ENCODE measurements at places on chromosomes 5 and 9.
A peak's percentile ranks its signal among the peaks of the same experiment; 100 is the strongest.

GRCh38 chr5:120882038-120882775 is 418.1 kb downstream of the PRR16 start:
- no peak for DNase-seq

DNA sequence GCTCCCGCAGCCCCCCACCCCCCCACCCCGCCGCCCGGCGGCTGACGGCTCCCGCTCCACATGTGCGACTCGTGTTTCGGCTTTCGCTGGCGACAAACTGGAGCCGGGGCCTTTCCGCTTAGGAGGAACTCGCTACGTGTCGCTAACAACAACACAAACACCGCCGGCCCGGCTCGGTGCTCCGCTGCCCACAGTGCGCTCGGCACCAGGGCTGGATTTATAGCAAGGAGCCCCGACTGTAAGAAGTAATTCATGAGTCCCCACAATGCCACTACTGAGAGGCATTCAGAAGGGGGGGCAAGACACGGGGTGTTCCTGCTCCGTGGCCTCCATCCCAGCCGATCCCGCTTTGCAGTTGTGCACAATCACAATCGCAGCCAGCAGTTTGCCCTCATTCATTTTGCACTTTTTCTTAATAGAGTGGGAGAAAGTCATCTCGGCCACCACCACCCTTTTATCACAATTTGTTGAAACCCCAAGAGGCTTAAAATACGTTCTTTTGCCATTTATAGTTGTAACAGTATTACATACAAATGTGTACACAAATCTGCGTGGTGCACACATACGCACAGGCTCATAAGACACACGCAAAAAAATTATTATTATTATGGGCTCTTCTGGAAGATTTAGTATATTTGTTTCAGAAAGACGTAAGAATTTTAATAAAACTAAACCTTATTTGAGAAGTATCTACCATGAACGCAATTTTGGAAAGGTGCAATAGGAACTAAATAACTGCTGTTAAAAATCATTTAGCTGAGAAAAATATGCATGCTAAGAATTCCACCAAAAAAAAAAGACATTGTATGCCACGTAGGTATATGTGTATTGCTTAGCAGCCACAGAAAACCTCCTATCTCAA is 48.1 kb downstream of the EBF1 start:
- no peak for DNase-seq

- no peak for DNase-seq
These were observed 65.8 kb upstream of the CHD1 start for GRCh38 chr5:98994611-98995010.

- DNase-seq: no peak
These were observed 17.9 kb downstream of the ANKRD55 start for GRCh38 chr5:56215019-56215830.

GRCh38 chr9:80158131-80158530 is 586.4 kb downstream of the TLE4 start:
- DNase-seq: no peak

- no peak for DNase-seq
These were observed 488.6 kb upstream of the TRPC7 start for GRCh38 chr5:136853971-136854370.

GRCh38 chr5:169576181-169576598 is 7.4 kb upstream of the SPDL1 start:
- no peak for DNase-seq

DNA sequence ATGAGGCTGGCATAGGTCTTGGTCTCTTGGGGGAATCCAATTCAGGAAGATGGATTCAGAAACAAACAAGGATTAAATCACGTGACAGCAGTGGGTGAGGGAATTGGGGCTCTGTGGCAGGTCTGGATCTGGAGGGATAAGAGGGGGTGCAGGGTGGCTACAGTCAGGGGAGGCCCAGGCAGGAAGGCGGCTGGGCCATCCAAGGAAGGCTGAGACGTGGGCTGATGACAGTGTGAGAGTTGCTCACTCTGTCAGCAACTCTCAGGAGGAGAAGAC is 65.8 kb upstream of the COL5A1 start:
- DNase-seq: no peak

DNA sequence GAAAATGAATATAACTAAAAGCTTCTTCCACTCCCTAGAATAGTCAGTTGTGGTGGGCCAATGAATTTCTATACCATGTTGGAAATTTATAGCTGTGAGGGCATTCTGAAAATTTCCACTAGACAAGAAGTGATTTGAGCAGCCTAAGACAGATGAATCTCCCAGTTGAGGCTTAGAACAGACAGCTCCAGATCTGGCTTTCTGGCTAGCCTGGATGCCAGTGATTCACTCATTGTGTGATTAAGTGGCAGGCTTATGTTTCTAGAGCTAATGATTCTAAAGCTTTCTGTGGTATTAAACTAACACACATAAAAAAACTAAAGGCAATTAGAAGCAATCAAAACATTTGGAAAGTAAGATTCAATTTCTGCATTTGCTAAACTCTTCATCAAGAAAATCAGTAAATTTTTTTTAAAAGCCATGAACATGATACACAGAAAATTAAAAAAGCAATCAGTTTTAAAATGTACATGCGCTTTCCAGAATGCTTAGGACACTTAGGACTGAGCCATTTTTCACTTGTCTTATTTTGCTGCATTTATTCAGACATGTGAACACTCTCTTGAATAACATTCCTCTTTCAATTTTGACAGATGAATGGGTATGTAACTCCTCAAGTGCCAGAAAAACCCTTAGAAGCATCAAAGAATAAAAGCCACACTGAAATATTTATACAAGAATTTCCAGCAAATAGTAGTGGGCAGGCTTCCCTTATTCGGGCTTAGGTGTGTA is 100.5 kb upstream of the GNAQ start:
- DNase-seq: no peak

GRCh38 chr5:143554187-143554717 is 150.8 kb upstream of the NR3C1 start:
- DNase-seq: no peak

GRCh38 chr9:69171517-69171916 is 2.6 kb upstream of the TJP2 start:
- no peak for DNase-seq

GRCh38 chr9:38374847-38375571 is 17.5 kb upstream of the ALDH1B1 start:
- DNase-seq: no peak

DNA sequence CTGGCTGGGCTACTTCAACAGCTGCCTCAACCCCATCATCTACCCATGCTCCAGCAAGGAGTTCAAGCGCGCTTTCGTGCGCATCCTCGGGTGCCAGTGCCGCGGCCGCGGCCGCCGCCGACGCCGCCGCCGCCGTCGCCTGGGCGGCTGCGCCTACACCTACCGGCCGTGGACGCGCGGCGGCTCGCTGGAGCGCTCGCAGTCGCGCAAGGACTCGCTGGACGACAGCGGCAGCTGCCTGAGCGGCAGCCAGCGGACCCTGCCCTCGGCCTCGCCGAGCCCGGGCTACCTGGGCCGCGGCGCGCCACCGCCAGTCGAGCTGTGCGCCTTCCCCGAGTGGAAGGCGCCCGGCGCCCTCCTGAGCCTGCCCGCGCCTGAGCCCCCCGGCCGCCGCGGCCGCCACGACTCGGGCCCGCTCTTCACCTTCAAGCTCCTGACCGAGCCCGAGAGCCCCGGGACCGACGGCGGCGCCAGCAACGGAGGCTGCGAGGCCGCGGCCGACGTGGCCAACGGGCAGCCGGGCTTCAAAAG is 36.9 kb upstream of the TTC1 start:
- DNase-seq: no peak

- DNase-seq: no peak
These were observed 20.7 kb upstream of the SHOC1 start for GRCh38 chr9:111815285-111816070.

- DNase-seq: peak; percentile 25
These were observed 10.8 kb upstream of the IFNA2 start for GRCh38 chr9:21395778-21396717.

DNA sequence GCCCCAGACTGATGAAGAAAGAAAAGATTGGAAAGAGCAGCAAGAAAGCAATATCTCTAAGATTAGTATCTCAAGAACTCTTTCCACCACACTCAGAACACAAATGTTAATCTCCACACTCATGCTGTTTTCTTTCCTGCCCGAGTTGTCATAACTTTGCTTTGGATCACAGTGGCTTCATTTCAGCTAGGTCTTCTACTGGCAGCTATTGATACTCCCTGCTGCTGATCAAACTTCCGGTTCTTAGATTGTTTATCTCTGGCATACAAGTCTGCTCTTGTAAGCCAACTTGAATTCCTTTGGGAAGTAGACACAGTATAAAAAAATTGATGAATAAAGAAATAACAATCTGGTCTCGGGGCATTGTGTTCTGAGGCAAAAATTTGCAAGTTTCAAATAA is 77.7 kb upstream of the SPEF2 start:
- DNase-seq: no peak

GRCh38 chr9:35114840-35115628 is 628 bp downstream of the ATOSB start:
- DNase-seq: peak; percentile 34

DNA sequence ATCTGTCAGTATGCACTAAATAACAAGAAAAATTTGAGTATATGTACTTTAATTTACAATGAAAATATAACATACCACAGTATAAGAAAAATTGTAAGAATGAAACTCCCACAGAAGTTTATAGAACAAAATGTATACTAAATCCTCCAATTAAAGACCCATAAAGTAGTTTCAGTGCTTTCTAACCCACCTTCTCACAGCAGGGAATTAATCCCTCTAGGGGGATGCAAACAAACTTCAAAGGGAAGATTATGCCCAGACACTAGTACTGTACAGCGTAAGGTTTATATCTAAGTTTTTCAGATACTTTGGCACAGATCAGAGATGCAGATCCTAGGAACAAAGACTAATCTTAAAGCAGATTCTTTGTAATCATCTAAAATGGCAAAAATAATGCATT is 57.2 kb downstream of the DENND1A start:
- DNase-seq: no peak

- DNase-seq: no peak
These were observed 46.2 kb downstream of the MCTP1 start for GRCh38 chr5:95238560-95239325.

DNA sequence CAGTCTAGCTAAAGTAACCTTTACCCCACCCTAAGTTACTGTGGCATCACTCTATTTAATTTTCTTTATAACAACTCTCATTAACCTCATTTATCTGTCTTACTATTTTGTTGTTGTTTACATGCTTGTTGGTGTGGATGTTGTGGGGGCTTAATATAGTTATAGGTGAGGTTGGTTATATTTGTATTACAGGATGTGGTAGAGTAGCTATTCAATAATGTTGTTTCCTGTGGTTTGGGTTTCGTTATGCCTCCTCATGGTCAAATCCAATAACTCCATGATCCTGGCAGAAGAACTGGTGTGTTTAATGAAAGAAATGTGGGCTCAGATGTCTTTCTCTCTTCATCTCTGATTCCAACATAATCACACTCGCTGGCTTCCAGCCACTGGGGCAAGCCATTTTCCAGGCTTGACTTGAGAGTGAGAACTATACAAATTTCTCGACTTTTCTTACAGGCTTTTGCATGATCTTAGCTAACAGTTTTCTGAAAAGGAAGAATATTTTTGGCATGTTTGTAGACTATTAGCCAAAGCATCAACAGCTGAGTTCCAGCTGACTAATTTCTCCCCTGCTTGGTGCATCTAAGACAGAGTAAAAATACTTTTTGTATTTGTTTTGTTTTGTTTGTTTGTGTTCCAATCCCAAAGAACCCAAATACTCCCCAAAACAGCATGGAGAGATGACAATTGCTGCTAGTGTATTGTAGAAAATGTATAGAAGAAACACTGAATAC is 303.7 kb upstream of the PAPPA start:
- no peak for DNase-seq

DNA sequence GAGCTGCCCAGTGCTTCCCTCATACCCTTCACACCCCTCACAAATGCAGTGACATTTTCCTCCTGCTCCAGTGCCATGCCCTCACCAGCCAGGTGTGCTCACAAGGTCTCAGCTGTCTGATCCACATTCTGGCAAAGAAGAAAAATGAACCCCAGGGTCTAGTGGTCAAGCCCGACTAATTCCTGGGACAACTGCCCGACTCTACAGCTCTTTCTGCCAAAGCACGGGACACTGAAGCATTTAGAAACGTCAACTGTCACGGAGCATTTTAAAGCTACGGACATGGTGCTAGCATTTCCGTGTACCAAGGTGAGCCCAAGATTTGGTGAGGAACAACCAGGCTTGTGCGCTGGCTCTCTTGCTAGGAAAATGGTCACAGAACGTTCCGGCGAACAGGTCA is 56.8 kb upstream of the PHYKPL start:
- DNase-seq: no peak

- DNase-seq: no peak
These were observed 19.0 kb downstream of the VLDLR start for GRCh38 chr9:2640570-2640969.

DNA sequence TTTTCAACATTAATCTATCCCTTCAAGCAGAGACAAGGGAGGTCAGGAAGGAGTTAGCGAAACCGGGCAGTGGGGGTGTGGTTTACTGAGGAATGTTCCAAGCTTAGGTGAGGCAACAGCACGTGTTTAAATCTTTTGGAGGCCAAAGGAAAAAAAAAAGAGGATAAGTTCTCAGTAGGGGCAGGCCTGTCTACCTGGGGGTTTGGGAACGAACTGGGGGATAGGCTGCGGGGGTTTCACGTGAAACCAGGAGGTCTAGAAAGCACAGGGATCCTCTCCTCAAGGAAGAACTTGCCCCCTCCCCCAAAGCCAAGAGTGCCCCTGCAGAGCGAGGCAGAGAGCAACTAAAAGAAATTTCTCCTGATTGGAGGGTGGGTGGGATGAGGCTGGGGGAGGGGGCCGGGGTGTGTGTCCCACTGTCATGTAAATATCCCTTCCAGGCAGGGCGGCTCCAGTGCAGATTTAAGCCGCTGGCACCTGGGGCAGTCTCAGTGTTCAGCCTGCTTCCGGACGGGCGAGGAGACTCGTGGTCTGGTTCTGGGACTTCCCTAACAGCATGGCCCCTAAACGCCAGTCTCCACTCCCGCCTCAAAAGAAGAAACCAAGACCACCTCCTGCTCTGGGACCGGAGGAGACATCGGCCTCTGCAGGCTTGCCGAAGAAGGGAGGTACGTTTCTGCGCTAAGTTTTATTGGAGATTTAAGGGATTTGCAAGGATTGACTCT is 5.5 kb upstream of the SET start:
- DNase-seq: no peak

- no peak for DNase-seq
These were observed 32.7 kb downstream of the GAPT start for GRCh38 chr5:58523956-58524355.

DNA sequence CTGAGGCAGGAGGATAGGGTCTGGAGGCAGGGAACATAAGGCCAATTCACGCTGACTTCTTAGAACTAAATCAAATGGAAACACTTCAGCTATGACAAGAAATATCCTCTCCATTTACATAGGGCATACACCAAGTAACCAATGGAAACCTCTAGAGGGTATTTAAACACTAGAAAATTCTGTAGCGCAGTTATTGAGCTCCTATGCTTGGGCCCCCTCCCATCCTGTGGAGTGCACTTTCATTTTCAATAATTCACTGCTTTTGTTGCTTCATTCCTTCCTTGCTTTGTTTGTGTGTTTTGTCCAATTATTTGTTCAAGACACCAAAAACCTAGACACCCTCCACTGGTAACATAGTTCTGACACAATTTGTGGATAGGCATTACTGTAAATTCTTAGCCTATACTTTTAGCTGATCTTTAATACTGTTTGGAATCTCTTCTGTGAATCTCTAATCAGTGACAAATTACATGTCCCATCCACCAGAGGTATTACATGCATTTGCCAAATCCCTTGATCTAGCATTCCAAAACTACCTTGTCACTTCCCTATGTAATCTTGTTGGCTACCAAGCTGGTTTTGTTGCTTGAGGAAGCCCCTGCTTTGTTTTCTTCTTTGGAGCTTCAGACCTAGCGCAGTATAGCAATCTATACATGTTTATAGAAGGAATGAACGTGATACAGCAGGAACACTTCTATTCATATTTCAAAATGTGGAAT is 61.6 kb downstream of the ST8SIA4 start:
- no peak for DNase-seq

GRCh38 chr9:68551191-68551590 is 10.5 kb upstream of the TMEM252 start:
- DNase-seq: no peak

Data from central memory CD8-positive, alpha-beta T cell (primary cell).